ENCODE measurements at places on chromosomes 3 and 15.

GRCh38 chr3:6803619-6804018, 57.3 kb upstream of the GRM7 start:
- no peak for DNase-seq

DNA sequence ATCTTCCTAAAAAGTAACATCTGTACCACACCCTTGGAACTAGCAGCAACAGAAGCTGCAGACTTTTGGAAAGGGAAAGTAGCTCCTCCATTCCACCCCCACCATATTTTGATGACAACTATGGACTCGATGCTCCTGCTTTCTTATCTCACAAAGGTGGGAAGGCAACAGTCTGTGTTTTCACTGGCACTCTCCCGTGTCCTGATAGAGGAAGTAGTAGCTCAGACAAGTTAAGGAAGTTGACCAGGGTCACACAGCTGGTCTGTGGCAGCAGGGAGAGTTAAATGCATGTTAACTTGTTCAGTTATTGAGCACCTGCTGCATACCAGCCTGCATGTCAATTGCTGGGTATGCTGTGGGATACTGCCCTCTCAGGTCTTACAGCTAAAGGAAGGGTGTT, 33.1 kb downstream of the BHLHE40 start:
- no peak for DNase-seq

DNA sequence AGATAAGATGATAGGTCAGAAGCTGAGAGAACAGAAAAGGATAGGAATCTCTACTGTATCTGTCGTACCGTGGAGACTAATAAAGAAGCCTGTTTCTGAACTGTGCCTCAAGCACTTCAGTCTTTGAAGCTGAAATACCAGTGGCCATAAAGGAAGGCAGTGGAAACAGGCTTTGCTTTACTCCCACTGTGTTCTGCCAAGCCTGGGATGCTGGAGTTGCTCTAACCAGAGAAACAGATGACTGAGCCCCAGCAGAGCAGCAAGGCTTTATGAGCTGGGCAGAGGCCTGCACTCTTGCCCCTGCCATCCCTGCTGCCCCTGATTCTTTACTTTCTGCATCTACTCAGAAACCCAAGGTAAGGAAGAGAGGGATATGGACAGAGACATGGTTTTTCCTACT, 89.4 kb downstream of the PDE8A start:
- DNase-seq = no peak

GRCh38 chr3:11928381-11928780, 75.8 kb upstream of the SYN2 start:
- no peak for DNase-seq

DNA sequence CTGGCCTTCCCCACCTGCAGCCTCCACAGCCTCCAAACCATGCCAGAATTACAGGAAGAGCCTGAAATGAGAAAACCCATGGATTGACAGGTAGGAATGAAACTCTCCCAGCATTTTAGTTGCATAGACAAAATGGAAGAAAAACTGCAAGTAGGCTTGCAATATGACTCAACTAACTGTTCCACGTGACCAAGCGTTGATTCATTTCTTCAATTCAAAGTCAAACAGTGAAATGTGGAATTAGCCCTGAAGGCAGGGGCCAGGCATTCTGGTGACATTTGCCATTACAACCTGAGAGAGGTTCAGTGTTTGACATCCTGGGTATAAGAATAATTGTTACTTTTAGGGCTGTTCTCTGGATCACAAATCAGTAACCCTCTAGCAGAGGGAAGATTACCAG, 676.5 kb upstream of the CFAP20DC start:
- DNase-seq = no peak

- no peak for DNase-seq
Observed at GRCh38 chr3:193996221-193996620, 139.7 kb upstream of the HES1 start.

DNA sequence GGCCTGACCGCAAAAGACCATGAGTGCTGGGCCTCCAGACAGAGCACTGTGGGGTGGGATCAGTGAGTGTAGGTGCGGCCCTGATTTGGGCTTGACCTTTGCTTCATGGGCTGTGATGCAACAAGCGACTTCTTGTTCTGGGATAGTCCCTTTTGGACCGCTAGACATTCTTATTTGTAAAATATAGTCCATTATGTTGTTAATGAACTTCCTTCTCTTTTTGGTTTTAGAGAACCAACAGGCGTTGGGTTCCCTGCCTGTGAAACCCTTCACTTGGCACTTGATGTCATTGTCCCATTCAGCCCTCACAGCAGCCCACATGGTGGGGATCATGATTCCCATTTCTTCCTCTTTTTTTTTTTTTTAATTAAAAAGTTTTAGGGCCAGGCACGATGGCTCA, 15.8 kb upstream of the TRH start:
- no peak for DNase-seq

- DNase-seq = no peak
Observed at GRCh38 chr3:81851176-81851575, 89.7 kb upstream of the GBE1 start.

DNA sequence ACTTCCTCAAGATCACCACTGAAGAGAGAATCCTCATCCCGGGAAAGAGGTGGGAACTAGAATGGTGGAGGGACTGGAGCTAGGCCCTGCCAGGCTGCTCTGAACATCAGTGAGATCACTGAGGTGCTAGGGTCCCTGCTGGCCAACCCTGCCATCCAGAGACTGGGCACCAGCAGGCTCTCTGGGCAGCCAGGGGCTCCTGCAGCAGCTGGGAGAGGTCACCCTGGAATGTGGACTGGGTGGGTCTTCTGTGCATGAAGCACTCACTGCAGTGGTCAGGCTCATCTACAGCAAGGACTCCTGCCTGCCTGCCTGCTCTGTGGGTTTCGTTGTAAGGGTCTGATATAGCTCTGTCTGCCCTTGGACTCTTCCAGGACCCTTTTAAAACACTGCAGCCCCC, 24.9 kb downstream of the ALS2CL start:
- peak; percentile 2 for DNase-seq

DNA sequence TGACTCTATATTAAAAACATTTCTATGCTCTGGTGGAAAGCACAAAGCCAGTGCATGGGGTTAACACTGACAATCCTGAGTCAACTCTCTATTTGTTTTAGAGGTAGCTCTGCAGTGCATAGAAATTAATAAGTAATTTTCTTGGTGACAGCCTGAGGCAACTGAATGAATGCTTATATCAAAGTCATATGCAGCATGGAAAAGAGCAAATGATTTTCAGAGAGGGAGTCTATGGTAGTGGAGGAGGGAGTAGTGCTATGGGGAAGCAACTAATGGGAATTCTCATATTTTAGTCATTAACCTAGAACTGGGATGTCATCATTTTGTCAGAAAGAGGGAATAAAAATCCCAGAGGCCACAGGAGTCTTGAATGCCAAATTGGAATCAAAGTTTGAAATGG, 99.1 kb downstream of the CLSTN2 start:
- no peak for DNase-seq

DNA sequence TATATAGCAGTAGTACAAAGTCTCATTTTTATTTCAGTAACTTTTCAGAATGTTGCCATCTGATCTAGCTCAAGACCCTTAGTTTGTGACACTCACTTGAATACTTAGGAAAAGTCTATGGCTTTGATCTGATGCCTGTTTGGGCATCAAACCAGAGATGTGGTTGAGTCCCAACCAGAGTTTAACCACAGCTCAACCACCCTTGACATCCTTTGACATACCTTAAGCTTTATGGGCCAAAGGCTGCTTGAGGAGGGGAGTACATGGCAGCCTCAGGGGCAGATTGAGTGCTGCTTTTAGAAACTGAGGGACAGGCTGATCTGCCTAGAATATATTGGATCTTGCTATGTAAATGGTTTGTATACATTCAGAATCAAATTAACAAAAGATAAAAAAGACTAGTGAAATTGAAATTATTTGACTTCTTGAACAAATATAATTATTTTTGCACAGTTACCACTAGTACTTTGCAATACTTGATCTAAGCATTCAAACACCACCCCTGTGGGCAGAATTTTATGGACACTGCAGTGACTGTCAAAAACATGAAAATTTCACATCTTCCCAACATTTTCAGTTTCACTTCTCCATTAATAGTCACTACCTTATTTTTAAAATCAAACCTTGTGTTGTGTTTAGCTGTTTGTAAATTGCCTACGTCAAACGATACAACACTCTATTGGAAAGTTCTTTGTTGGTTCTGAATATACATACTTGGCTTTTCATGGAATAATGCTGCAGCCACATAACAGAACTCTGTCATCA, 199.8 kb downstream of the UBE2E2 start:
- no peak for DNase-seq

GRCh38 chr3:94050546-94050945, 12.2 kb downstream of the DHFR2 start:
- no peak for DNase-seq

GRCh38 chr3:22373182-22373581, 622.2 kb upstream of the ZNF385D start:
- DNase-seq = no peak

- no peak for DNase-seq
Observed at GRCh38 chr3:128575777-128576176, 74.8 kb downstream of the RPN1 start.

DNA sequence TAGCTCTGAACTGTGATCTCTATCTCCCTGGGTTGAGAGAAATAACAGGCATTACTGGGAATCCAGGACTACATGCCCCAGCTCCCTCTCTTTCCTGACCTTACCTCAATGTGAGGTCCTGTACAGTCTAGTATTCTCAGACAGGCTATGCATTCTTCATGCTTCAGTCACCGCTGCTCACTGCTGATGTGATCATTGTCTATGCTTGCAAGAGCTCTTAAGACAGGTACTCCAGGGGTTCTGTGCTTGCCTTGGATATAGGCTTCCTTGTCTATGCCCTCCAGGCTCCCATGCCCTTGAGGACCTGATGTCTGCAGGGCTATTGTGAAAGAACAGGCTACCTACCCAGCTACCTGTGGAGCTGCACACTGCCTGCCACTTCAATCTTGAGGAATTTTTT, 183.6 kb downstream of the MBNL1 start:
- DNase-seq = no peak

GRCh38 chr3:190265126-190265525, 57.1 kb downstream of the CLDN1 start:
- no peak for DNase-seq

GRCh38 chr15:98772895-98773294, 124.6 kb downstream of the IGF1R start:
- no peak for DNase-seq

DNA sequence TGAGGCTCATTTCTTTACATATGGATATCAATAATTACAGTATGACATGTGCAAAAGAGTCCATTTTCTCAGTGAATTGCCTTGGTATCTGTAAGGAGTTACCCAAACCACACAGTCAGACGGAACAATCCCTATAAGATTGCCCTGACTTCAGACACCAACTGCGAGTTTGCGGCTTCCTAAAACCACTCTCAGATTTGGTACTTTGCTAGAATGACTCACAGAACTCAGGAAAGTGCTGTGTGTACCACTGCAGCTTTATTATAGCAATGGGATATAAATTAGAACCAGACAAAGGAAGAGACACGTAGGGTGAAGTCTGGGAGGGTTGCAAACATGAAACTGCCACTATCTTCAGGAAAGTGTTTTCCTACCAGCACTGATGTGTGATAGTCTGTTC, 45.8 kb upstream of the ATP13A3 start:
- DNase-seq = no peak

- no peak for DNase-seq
Observed at GRCh38 chr3:52678265-52679198, 7.2 kb downstream of the PBRM1 start.

DNA sequence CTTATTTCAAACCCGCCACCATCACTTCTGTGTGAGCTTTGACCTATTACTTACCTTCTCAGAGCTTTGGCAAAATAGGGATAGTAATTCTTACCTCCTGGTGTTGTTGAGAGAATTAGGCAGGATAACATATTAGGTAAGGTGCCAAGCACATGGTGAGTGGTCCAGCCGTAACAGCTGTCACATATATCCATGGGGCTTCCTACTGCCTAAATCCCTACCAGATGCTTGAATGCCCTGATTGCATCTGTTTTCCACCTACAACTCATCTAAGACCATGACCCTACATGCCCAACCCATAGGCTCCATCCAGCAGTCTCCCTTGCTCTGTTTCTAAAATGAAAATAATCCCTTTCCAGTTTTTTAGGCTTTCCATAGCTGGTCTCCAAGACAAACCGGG, 162.3 kb upstream of the NR2E3 start:
- no peak for DNase-seq

- DNase-seq = no peak
Observed at GRCh38 chr3:37849146-37849923, 12.3 kb upstream of the CTDSPL start.

- DNase-seq = no peak
Observed at GRCh38 chr3:194512895-194513601, 26.2 kb upstream of the ATP13A3 start.

DNA sequence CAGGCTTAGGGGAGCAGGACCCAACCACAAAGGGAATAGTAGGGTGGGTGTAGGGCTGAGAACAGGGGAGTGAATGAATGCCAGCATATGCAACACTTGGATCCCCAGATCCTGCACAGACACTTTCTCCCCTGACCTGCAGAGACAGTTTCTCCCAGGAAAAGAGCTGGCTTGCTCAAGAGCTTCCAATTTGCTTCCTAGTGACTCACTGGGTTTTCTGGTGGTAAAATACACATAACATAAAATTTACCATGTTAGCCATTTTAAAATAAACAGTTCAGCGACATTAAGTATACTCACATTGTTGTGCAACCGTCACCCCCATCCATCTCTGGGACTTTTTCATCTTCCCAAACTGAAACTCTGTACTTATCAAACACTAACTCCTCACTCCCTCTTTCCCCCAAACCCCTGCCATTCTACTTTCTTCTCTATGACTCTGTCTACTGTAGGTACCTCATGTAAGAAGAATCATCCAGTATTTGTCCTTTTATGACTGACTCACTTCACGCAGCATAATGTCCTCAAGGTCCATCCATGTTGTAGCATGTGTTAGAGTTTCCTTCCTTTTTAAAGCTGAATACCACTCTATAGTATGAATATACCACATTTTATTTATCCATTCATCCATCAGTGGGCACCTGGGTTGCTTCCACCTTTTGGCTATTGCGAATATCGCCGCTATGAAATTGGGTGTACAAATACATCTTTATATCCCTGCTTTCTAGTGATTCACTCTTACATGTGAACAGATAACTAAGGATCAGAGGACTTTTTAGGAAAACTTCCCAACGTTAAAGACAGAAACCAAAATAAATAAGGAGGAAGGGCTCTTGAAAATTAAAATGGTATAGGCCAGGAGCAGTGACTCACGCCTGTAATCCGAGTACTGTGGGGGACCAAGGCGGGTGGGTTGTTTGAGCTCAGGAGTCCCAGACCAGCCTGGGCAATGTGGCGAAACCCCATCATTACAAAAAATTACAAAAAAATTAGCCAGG, 95.6 kb upstream of the TJP1 start:
- no peak for DNase-seq

GRCh38 chr15:59691194-59691805, 2.2 kb upstream of the BNIP2 start:
- DNase-seq = no peak

DNA sequence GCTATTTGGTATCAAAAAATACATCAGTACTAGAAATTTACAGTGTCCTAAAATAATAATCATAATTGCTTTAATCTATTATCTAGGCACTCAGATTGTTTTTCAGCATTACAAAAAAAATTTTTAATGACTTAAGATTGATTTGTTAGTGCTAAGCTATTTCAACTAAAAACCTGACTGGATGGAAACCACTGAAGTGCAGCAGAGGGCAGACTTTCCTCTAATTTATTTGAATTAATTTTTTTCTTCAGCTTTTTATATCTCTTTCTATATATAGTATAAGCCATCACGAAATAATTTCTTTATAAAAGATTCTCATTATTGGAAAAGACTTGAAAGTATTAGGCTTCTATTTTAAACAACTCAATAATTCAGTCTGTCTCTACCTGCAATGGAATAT, 131.4 kb downstream of the IQCH start:
- no peak for DNase-seq

Measured in activated T-helper 1 cell treated with anti-CD3 and anti-CD28 coated beads, Interleukin-2, amount 50 U/mL, for 16 hours (primary cell).